ENCODE measurements at places on chromosomes 2 and 18. TPM values are rescaled to one million over a fixed set of nuclear protein-coding genes. Genes with fewer than 3 reads are reported as not detected.

USP40 gene
- 23.8 TPM for total RNA-seq

BOLA3 gene
- 121 TPM for total RNA-seq

MAP2 gene
- total RNA-seq: not detected

BCL11A gene
- not detected for total RNA-seq

LYG1 gene
- total RNA-seq: not detected

TANC1 gene
- total RNA-seq: 2.8 TPM

CNGA3 gene
- not detected for total RNA-seq

SERPINB7 gene
- not detected for total RNA-seq

TUBB8B gene
- total RNA-seq: 5.3 TPM

PIGN gene
- total RNA-seq: 23.1 TPM

BUB1 gene
- total RNA-seq: 147 TPM

TEX44 gene
- not detected for total RNA-seq

XPO1 gene
- total RNA-seq: 201 TPM

DNAH7 gene
- total RNA-seq: 0.06 TPM

MREG gene
- total RNA-seq: 4.2 TPM

TDRD15 gene
- not detected for total RNA-seq

CNRIP1 gene
- total RNA-seq: 19.8 TPM

- DNase-seq: peak; percentile 21
These were observed 38.7 kb downstream of the SCG2 start for GRCh38 chr2:223563462-223563861.

- peak; percentile 47 for DNase-seq
These were observed 553 bp downstream of the CNDP2 start for GRCh38 chr18:74496508-74497323.

GRCh38 chr2:241096979-241097378 lies 5.1 kb downstream of the MTERF4 start:
- no peak for DNase-seq

DNA sequence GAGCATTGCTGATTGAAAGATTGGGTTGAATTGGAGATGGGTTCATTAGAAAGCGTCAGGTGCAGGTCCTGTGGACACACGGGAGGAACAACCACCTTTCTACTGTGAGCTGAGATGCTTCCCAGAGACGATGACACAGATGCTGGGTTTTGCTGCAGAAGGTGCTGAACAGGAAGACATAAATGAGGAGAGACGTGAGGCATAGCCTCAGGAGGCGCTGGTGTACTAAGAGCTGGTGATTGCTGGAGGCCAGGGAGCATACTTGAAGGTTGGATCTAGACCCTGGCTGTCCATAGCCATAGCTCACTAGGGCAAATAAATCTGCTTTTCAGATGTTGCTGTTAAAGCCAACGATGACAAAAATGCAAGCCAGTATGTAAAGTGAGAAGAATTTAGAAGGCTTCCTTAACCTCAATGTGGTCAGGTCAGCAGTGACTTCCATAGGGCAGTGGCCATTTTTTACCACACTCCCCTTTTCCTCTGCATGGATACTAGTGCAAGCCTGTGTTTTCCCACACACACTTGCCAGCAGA lies 153.7 kb downstream of the SOX11 start:
- no peak for DNase-seq

DNA sequence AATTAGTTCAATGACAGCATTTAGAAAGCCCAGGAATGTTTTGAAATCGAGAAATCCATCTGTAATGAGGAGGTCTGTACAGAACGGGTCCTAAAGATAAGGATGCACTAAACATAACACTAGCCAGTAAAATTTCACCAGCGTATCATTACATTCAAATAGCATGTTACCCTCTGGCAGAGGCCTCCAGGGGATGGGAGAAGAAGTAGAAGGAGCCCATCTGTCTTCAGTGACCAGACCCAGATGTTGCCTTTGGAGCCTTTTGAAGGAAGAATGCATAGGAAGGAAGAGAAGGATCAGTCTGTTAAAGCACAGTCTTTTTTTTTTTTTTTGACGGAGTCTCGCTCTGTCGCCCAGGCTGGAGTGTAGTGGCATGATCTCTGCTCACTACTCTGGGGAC lies 86.1 kb upstream of the BCL2L11 start:
- no peak for DNase-seq

- DNase-seq: peak; percentile 17
These were observed 40.2 kb upstream of the GMCL1 start for GRCh38 chr2:69789175-69789721.

- no peak for DNase-seq
These were observed 99.8 kb downstream of the CAPN13 start for GRCh38 chr2:30707304-30707903.

DNA sequence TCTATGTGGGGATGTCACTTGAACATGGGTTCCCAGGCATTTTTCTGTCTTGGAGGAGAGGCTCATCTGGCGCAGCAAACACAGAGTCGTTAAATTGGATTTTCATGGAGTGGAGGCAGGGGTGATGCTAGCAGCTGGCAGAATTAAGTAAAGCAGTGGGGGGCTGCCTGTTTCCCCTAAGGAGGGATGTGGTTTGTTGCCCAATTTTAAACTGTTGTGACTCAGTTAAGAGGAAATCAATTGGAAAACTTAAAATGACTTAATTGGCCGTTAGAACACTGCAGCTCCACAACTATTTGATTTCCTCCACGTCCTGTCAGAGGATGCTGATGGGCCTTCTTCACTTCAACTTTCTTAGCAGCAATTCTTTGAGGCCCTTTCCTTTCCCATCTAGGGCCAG lies 354.1 kb upstream of the ATP5MC3 start:
- no peak for DNase-seq

DNA sequence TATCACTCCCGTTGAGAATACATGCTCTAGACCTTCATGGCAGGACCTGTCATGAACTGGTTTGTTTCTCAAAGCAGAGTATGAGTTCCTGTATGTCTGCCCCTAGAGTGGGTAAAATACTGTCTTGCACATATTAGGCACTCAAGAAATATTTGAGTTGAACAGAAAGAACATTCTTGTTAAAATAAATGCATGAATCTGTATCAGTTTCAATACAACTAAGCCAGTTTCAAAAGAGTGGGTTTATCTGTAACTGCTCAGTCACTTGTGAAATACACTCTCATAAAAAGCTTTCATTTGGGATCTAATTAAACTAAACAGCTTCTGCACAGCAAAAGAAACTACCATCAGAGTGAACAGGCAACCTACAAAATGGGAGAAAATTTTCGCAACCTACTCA lies 69.2 kb downstream of the RFTN2 start:
- DNase-seq: no peak

GRCh38 chr2:27871802-27872201 lies 18.4 kb downstream of the RBKS start:
- no peak for DNase-seq

DNA sequence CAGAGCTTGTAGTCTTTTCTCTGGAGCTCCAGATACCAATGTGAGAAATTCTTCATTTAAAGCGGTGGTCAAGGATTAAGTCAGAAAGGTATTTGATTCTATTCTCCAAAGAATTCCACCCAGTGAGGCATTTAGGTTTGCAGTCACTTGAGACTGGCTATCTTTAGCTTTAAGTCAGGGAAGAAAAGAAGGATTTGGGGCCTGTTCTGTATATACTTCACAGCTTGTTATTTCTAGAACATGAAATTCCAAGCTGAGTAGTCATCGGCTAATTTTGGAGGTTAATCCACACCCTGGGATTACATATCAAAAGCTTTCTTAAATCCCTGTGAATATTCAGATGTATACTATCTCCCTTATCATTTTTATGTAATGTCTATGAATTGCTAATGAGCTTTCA lies 39.4 kb downstream of the MYOM1 start:
- DNase-seq: no peak

DNA sequence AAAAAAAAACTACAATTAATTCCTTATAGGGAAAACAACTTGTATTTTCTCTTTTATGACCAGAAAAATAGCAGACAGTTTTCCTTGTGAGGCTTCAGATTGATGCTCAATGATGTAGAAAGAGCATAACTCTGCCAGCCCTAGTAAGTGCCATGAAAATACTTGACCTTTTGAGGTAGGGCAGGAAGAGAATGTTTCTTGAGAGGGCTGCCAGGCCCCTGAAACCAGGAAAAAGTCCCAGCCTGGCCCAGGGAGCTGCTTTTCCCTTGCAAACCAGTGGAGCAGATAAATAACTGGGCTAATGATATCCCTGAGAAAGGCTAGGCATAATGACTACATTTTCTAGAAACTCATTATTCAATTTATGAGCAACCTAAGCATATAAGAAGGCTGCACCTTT lies 126.8 kb downstream of the SLC8A1 start:
- DNase-seq: no peak

- no peak for DNase-seq
These were observed 128.3 kb downstream of the CDH2 start for GRCh38 chr18:28048612-28049011.

GRCh38 chr2:43269706-43270105 lies 43.3 kb upstream of the ZFP36L2 start:
- peak; percentile 27 for DNase-seq

DNA sequence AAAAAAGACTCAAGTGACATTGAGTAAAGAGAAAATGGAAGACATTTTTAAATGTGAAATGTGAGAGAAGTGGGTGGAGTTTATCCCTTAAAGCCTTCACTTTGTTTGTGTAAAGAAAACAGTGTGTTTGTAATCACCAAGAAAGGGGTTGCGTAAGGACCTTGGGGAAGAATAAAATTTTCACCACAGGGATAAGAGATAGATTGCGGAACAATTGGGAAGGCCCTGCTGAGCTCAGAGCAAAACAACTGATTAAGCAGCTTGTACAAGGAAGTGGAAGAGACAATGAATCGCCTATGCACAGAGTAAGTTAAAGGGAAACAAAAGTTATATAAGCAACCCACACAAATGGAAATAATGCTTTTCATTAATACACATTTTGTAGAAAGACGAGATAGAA lies 327.7 kb downstream of the RAD51AP2 start:
- DNase-seq: no peak

- DNase-seq: no peak
These were observed 69.1 kb downstream of the LRRFIP1 start for GRCh38 chr2:237696461-237696860.

- peak; percentile 40 for DNase-seq
These were observed 20.6 kb upstream of the HAAO start for GRCh38 chr2:42812899-42813479.

DNA sequence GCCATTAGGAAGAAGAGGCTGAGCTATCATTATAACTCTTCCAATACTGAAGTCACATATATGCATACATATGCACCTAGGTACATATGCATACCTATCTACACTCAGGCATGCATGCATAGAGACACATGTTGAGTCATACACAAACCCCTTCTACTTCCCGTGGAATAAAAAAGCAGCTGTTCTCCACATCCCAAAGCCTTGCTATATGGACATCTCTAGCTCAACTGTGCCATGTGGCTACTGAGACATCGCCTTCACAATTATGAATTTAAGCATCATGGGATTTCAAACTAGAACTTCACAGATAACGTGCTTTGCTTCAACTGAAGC lies 120.5 kb downstream of the ANKRD44 start:
- no peak for DNase-seq

- DNase-seq: no peak
These were observed 497.2 kb upstream of the SYT4 start for GRCh38 chr18:43774497-43774896.

DNA sequence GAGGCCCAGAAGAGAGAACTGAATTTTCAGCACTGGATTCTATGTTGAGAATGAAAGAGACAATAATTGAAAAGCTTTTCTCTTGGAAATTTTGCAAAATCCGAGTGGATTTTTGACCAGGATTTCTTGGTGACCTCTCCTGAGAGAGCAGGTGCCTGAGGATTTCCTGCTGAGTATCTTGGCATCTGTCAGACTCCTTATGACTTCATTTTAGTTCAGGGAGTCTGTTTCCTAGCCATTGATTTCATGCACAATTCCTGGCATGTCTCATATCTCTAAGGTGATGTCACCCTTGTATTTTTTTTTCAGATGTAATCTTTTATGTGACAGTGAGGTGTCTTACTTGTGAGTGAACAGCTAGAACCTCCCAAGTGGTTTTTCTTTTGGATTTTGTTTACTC lies 195.9 kb downstream of the NEDD4L start:
- peak; percentile 84 for DNase-seq

DNA sequence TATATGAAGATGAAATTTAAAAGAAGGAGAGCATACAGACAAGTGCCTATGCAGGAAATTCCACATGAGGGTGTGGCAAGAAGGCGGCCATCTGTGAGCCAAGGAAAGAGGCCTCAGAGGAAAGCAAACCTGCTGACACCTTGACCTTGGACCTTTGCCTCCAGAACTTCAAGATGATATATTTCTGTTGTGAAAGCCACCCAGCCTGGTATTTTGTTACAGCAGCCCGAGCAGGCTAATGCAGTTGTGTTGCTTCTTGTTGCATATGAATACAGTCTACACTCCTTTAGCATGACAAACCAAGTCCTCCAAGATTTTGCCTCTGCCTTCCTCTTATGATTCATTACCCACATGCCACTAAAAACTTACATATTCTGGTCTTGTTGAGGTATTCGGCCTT lies 374.8 kb upstream of the TRIB2 start:
- no peak for DNase-seq

- no peak for DNase-seq
These were observed 89.3 kb downstream of the ARMC9 start for GRCh38 chr2:231287696-231288095.

DNA sequence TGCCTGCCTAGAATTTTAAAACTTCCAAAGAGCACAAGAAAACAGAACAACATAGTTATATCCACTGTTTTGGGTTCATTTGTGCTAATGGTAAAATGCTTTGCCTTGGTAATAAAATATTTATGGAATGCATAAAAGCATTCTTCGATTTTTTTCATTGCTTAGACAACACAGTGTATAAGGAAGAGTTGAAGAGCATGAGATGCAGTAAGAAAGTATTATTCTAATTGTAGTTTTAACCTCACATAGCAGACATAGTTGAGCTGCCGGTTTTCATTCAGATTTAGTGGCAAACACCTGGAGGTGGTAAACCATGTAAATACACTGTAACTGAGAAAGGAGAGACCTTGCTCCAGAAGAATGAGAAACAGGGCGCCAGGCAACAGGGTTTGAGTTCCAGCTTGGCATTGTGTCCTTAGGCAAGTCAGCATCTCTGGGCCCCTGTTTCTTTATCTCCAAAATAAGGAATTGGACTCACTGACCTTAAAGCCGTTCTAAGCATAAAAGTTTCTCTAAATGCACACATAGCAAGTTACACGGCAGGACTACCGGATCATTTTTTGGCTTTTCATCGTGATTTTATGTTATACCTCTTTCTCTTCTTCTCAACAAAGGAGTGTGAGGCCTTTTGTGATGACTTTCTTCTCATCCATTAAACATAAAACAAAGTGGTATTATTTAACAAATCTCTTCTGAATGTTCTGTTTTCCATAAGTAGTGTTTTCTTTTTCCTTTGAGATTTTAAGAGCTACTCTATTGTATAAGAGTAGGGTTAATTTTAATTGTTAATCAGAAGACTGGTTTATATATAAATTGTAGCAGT lies 7.9 kb downstream of the UGP2 start:
- DNase-seq: no peak

- DNase-seq: no peak
These were observed 12.1 kb upstream of the MAPRE2 start for GRCh38 chr18:35029103-35029502.

GRCh38 chr2:130377491-130377890 lies 21.6 kb downstream of the PTPN18 start:
- DNase-seq: no peak

- no peak for DNase-seq
These were observed 59.7 kb downstream of the RHBDD1 start for GRCh38 chr2:226895579-226895978.

GRCh38 chr2:109409321-109410038 lies 204.3 kb downstream of the SEPTIN10 start:
- DNase-seq: no peak

Data from G401 (cell line).